ENCODE measurements at places on chromosomes 5 and 9. TPM values are rescaled to one million over a fixed set of nuclear protein-coding genes. Genes with fewer than 3 reads are reported as not detected.

GRCh38 chr9:73264631-73265030 is 113.0 kb downstream of the ANXA1 start:
- peak; percentile 14 for DNase-seq

- no peak for DNase-seq
These were observed 154.9 kb upstream of the PAPPA start for GRCh38 chr9:115998666-115999065.

GRCh38 chr9:132044176-132044875 is 35.3 kb downstream of the MED27 start:
- DNase-seq = no peak

- no peak for DNase-seq
These were observed 60.7 kb downstream of the ROR2 start for GRCh38 chr9:91889161-91889911.

- DNase-seq = no peak
These were observed 32.9 kb upstream of the GPR151 start for GRCh38 chr5:146548781-146549449.

- no peak for DNase-seq
These were observed 681 bp downstream of the PPWD1 start for GRCh38 chr5:65563777-65564176.

SPINK1 gene
- not detected for total RNA-seq

PCDH12 gene
- total RNA-seq = 0.14 TPM

SLC6A7 gene
- total RNA-seq = 0.03 TPM
